ENCODE measurements at places on chromosomes 3 and 15.

- DNase-seq: no peak
These were observed 87.8 kb downstream of the IGF2BP2 start for GRCh38 chr3:185737020-185737419.

DNA sequence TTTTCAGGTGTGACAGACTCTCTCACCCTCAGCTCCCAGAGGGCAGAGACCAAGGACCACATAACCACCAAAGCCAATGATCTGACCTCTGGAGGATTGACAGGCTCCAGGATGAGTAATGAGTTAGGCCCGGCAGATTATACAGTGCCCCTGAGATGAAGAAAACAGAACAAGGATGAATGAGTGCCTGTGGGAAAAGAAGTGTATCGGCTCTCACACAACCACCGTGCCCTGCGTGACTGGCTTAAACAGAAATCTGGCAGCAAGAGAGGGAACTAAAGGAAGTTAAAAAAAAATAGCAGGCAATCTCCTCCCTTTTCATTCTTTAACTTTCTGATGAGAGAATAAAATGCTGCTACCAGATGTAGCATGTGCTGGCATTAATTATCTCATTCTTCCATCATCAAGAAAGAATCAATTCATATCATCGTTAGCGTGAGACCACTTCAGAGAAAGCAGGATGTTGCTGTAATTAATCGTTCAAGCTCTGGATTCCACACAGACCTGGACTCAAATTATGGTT lies 227.5 kb upstream of the COL8A1 start:
- no peak for DNase-seq

GRCh38 chr3:133413161-133414020 lies 13.5 kb downstream of the BFSP2 start:
- DNase-seq: no peak

- no peak for DNase-seq
These were observed 11.4 kb upstream of the ATP2B2 start for GRCh38 chr3:10516544-10517452.

GRCh38 chr3:111151438-111151837 lies 79.8 kb downstream of the NECTIN3 start:
- DNase-seq: no peak

DNA sequence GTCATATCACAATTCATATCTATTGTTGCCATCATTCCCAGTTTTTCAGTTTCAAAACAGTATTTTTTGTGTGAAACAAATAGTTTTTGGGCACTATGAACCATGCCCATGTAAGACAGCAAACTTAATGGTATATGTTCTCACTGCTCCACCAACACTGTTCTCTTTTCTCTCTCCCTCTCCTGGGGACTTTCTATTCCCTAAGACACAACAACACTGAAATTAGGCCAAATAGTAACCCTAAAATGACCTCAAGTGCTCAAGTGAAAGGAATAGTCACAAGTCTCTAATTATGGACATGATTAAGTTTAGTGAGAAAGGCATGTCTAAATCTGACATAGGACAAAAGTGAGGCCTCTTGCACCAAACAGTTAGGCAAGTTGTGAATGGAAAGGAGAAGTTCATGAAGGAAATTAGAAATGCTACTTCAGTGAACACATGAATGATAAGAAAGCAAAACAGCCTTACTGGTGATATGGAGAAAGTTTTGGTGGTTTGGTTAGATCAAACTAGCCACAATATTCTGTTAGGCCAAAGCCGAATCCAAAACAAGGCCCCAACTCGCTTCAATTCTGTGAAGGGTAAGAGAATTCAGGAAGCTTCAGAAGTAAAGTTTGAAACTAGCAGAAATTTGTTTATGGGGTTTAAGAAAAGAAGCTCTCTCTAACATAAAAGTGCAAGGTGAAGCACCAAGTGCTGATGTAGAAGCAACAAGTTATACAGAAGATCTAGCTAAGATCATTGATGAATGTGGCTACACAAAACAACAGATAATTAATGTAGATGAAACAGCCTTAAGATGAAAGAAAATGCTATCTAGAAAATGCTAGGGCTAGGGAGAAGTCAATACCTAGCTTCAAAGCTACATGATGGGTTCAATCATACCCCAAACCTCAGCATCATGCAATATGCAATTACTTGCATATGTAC lies 104.2 kb downstream of the CBLB start:
- peak; percentile 5 for DNase-seq

DNA sequence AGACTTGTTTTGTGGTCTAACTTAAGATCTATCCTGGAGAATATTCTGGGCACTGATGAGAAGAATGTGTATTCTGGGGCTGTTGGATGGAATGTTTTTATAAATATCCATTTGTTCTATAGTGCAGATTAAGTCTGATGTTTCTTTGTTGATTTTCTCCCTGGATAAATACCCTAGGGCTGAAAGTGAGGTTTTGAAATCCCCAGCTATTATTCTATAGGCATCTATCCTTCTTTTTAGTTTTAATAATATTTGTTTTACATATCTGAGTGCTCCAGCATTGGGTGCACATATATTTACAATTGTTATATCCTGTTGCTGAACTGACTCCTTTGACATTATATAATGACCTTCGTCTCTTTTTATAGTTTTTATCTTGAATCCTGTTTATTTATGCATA lies 42.9 kb downstream of the GALK2 start:
- DNase-seq: no peak

DNA sequence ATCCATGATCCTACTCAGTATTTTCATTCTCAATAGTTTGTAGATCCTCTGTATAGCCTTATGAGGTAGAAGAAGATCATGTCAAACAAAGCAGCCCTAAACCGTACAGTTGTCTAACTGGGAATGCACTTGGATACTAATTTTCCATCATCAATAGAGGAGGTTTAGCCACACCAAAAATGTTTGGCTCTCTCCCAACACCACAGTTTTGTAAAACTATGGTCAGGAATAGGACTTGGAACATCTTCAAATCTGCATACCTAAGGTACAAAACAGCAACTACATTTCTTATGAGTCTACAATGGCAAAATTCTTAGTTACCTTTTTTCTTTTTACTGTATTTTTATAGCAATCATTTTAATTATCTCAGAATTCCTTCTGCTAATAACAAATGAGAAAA lies 1001.6 kb downstream of the ROBO2 start:
- no peak for DNase-seq

- no peak for DNase-seq
These were observed 38.6 kb downstream of the EPHA3 start for GRCh38 chr3:89145995-89146394.

- DNase-seq: no peak
These were observed 120.5 kb downstream of the TMEM108 start for GRCh38 chr3:133158686-133159085.

- no peak for DNase-seq
These were observed 115.8 kb upstream of the IGSF10 start for GRCh38 chr3:151576511-151577137.

DNA sequence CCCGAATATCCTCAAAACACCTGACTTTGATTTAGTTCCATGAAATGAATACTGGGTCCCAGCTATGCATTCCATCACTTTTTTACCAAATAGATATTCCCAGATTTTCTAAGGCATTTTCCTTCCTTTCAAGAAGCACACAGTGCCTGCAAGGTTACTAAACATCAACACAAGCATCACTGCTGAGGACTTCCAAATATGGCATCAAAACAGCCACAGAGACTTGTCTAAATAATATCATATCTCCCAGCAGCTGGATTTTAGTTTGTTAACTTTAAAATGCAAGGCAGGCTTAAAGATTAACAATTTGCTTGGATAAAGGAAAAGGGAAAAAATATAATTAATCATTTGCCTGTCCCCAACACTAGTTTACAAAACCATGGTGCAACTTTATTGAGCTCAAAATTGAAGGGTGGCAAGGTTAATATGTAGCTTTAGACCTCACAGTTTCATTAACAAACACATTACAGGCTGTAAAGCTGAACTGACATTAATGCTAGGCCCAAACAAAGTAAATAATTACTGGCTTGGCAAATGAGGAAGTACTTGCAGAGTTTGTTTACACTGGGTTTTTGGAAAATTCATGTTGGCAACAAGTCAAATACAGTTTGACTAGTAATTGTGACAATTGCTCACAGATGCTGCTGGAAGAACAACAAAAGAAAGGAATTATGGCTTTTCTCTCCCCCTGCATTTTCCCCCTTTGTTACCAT lies 401.7 kb upstream of the CDIN1 start:
- no peak for DNase-seq

DNA sequence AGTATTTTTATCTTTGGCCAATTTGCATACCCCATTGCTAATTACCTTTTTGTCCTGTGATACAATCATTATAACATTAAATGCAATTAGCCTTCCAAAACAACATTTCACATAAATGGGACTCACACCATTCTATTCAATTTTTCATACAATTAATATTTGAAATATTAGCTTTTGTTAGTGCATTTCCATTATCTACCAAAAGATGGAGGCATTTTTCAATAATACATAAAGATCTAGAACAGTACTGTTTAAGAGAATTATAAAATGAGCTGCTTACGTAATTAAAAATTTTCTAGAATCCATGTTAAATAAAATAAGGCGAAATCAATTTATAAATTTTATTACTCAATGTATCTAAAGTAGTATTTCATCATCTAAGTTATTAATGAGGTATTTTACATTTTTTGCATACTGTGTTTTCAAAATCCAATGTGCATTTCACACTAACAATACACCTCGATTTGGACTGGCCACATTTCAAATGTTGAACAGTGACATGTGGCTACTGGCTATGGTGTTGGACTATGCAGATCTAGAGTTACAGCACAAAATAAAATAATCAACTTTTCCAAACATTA lies 74.3 kb downstream of the TJP1 start:
- no peak for DNase-seq

DNA sequence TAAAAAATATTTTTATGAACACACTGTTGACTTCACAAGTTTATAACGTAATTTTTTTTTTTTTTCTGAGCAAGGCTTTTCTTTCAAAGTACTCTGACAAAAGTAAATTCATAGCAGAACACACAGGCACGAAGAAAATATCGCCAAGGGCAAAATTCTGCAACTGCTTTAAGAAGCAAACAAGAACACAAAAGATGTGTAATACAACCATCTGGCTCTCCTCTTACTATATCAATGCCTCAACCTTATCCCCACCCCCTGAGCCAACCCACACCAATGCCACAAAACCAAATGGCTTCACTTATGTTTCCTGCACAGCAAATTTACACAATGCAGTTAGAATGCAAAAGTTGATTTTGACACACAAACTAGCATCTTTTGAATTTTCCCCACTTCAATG lies 274.2 kb downstream of the FOXP1 start:
- no peak for DNase-seq

- DNase-seq: no peak
These were observed 1.2 kb upstream of the ZNF609 start for GRCh38 chr15:64459066-64459781.

GRCh38 chr15:63501256-63502089 lies 2.9 kb upstream of the USP3 start:
- no peak for DNase-seq

- no peak for DNase-seq
These were observed 61.7 kb downstream of the TGFBR2 start for GRCh38 chr3:30668051-30668609.

GRCh38 chr3:69199942-69200341 lies 77.5 kb upstream of the LMOD3 start:
- no peak for DNase-seq

DNA sequence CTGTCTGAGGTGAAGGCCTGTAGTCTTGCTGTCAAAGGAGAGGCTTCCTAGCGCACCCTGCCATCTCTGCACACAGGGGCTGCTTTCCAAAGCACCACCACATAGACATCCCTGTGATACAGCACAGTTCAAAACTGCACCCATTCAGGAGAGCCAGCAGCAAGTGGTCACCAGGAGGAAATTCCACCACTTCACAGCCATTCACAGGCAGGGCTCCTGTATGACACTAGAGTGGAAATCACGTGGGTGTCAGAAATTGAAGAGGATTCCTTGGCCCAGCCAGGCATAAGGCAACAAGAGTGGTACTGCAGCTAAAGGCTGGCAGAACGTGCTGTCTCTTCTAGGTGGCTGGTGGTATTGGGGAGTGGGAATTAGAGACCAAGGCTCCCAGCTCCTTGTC lies 102.8 kb downstream of the RFTN1 start:
- DNase-seq: no peak

GRCh38 chr3:36918050-36918449 lies 26.8 kb downstream of the TRANK1 start:
- DNase-seq: no peak

DNA sequence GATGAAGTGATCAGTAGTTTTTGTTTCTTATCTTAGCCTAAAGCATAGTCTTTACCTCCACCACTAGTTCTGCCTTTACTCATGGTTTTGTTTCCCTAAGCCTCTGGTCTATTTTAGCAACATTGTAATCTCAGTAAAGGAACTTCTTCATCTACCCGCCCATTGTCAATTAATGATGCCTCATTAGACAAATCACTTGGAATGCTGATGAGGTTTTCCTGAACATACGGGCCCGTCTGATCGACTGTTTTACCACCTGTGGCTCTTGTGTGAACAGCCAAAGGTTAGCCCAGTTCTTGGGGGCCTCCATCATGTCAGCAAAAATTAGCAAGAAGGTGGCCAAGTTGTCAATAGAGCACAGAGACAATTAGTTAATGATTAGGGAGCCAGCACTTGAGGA lies 470.1 kb upstream of the ARRDC4 start:
- no peak for DNase-seq

- DNase-seq: no peak
These were observed 148.9 kb downstream of the ITPR1 start for GRCh38 chr3:4641863-4642563.

- DNase-seq: no peak
These were observed 194.1 kb upstream of the ZBTB20 start for GRCh38 chr3:115341208-115341607.

DNA sequence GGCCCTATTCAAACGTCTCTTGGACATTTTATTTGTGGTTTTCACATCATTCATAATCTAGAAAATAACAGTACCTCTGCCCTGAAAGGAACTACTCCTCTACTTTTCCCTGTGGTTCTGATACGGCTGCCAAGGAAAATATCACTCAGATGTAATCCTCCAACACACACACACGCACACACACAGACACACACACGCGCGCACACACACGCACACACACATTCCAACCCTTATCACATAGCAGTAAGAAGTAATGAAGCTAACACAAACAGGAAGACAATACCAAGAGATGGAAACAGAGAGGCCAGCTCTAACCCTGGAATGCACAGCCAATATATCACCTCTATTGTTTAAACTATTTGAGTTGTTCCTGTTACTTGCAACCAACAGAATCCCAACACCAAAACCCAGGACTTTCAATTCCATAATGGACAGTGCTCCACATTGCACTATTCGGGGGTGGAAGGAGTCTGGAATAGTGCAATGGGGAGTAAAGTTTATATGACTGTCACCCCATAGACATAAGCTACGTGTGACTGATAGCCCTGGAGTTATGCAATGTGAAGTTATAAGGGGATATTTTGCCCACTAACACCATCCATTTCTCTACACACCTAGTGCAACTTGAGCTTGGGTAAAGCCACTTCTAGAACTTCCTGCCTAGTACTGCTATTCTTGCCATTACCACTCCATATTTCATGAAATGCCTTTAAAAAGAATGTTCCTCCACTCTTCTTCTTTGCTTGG lies 71.3 kb upstream of the FNDC3B start:
- no peak for DNase-seq

GRCh38 chr3:98733812-98734281 lies 29.3 kb upstream of the ST3GAL6 start:
- no peak for DNase-seq

Measured in HL-60 (cell line).